ENCODE measurements at places on chromosomes 1 and 21. TPM values are rescaled to one million over a fixed set of nuclear protein-coding genes. Genes with fewer than 3 reads are reported as not detected.

The KCNK1 gene
- total RNA-seq: 7.9 TPM

DNA sequence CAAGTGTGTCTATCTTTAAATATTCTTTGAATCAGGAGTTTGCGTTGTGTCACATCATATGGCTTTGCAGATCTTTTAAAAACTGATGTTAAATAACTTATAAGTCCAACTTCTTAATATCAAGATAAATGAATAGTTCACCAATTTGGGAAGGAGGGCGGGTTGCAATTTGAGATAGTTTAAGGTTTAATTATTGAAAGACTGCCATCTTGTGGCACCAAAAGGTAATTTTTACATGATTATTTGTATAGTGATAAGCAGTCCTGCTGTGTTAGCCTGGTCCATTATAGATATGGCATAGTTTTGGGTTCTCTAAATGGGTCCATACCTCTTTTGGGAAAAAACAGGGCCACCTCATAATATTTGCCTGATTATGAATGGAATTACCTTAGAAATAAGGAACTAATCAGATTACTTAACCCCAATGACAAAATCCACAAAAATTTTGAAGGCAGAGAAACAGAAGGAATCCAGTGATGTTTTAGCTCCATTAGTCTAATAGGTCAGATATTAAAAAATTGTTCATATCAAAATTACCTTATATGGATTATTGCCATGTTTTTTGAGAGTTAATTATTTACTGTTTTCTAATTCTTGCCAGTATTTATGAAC lies 64.3 kb downstream of the PRKAA2 start:
- no peak for DNase-seq

The PTTG1IP gene
- 135 TPM for total RNA-seq

DNA sequence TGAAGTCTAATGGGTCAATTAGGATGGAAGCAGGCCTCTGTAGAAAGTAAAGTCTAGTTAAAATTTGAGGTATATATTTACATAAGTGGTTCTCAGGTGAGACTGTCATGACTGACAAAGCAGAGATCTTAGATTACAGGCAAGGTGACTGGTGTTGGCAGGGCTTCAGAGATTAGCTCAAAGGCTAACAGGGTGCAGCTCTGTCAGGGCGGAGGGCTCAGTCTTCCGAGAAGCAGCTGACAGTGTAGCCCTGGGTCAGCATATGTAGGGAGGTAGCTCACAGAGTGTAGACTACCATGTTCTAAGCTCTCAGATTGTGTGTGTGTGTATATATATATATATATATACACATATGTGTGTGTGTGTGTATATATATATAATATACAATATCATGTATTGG lies 54.7 kb downstream of the RBM11 start:
- no peak for DNase-seq

DNA sequence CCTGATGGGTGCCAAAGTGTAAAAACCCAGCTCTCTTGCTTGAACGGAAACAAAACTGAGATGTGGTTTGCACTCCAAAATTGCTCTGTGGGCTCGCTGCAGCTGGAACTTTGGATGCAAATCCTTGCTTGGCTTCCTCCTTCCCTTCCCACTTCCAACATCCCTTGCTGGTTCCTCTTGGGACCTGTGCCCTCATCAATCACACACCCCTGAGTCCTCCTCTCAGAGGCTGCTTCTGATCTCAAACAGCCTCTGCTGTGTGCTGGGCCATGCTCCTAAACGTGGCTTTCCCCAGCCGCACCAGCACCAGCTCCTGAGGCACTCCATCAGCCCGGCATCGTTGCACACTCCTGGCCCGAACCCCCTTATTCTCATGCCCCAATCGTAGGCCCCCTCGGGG lies 124.3 kb upstream of the RAB4A start:
- no peak for DNase-seq

DNA sequence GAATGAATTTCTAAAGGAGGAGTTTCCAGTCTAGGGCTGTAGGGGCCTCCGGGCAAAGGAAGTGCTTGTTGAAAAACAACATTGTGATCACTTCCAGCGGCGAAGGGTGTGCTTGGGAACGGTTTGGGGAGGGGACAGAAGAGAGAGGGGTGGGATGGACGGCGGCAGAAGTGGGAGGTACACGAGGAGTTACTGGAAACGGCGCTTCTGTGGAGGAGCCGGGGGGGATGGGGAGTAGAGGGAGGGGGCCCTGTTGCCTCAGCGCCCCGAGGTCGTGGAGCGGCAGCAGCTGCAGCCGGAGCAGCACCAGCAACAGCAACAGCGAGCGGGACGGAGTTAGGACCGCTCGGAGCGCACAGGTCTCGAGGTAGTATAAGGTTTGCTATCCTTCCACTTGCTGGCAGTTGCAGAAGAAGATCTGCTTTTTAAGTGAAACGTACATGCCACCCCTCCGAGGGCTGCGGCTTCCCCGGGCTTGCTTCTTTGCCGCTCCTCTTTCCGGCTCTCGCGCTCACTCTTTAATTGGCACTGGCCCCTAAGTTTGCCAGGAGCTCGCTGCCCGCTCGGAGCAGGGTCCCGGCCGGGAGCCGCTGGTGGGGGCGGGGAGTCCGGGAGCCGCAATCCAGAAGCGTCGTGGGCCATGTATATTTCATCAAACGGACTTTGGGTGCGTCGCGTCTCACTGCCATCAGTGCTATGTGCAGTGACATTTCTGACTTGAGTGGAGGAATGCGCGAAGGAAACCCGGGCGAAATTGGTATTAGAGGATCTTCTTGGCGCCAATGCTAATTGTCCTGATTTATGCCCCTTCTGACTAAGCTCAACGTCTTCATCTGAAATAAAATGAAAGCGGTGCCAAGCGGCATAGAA lies 771 bp upstream of the NTNG1 start:
- peak; percentile 17 for DNase-seq

DNA sequence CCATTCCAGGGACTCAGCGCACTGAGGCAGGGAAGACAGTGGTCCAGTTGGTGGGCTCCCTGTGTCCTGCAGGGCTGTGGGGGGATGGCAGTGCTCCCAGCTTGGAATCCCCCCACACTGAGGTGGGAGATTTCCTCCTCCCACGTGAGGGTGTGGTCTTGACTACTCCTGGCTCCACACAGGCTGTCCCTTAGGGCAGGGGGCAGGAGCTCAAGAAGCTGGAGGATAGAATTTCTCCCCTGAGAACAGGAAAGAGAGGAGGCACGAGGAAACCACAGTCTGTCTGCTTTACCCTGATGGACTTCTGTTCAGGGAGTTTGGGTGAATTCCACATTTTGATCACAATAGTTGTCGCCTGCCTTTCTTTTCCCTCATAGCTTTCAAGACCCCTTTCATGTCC lies 62.1 kb downstream of the CACNA1E start:
- DNase-seq: no peak

DNA sequence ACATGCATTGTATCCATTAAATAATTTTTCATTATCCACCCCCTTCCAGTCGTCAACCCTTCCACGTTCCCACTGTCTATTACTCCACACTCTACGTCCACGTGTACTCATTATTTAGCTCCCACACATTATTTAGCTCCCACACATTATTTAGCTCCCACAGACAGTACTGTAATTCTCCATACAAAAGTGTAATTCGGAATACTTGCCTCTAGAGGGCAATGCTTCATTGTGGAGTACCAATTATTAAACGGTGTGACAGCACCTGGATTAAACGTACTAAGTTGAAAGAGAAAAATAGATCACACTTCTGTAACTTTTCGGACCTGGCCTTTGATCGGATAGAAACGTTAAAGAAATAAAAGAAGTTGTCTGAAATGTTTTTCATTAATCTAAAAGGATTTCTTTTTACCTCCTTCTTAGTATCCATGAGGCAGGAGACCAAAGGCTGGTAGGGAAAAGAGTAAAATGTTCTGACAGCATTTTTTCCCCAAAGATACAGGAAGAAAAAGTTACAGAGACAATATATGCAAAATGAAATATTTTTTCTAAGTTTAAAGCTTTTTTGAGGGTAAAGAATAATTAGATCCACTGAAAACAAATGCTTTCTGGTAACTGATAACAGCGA lies 99.2 kb downstream of the LHX8 start:
- DNase-seq: no peak

DNA sequence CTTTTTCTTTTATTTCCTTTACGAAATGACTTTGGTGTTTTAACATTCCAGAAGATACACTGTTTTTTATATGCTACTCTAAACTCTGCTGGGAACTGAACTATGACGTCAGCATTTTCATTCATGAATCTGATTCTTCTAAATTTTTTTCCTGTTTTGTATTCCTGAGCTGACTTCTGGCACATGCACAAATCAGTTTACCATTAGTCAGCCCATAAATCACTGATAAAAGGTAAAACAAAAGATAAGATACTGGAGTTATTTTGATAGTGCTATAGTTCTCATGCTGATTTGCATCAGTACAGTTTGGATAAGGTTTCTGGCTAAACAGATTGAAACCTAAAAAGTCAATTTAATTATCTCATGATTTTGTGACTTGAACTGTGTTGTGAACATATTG lies 10.4 kb downstream of the CAMTA1 start:
- no peak for DNase-seq

DNA sequence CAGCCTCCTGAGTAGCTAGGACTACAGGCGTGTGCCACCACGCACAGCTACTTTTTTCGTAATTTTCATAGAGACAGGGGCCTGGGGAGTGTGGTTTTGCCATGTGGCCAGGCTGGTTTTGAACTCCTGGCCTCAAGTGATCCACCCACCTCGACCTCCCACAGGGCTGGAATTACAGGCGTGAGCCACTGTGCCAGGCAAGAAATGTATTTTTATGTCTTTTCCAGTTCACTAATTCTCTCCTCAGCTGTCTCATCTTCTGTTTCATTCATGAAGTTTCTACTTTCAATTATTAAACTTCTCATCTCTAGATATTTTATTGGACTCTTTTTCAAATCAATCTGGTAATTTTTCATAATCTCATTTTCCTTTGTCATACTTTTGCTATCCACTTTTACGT lies 72.1 kb upstream of the DISP3 start:
- DNase-seq: no peak

DNA sequence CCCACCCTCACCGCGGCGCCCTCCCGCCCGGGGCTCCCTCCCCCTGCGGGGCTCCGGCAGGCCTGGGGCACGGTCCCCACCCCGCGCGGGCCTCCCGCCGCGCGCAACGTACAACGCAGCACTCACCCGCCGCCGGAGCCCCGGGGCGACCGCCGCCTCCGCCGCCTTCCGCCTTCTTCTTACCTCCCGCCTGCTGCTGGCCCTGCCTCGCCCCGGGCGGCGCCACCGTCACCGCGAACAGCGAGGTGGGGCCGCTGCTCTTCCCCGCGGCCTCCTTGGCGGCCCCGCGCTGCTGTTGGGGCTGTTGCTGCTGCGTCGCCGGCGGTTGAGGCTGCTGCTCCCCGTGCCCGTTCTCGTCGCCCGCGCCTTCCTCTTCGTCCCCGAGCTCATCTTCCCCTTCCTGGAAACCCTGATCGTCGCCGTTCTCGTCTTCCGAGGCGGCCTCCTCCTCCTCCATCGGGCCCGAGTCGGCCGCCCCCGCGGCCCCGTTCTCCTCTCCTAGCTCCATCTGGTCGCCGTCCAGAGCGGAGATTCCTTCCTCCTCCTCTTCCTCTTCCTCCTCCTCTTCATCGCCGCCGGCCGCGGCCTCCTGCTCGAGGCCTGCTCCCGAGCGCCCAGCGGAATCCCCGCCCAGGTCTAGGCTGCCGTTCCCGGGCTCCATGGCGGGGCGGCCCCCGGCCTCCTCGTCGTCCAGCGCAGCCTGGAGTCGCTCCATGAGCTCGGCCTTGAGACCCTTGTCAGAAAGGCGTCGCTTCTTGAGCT lies 671 bp downstream of the HNRNPU start:
- peak; percentile 73 for DNase-seq

DNA sequence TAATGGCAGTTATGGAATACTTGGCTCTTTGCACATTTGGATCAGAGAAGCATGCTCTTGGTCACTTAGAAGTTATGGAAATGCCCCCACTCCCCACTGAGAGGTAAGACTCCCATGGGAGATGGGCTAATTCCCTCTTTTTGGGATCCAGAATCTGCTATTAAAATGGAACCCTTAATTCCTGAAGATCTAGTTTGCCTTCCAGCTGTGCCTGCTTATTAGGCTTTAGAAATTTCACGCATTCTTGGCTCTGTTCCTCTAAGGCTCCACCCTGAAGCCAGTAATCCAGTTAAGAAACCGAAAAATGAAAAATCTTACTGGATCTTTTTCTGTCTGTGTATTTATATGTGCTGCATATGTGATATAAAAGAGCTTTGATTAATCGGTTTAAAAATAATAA lies 76.7 kb downstream of the USH2A start:
- no peak for DNase-seq

The FCRL3 gene
- 0.08 TPM for total RNA-seq

- no peak for DNase-seq
Measured at GRCh38 chr1:116133696-116134475, 22.7 kb downstream of the MAB21L3 start.

The NPL gene
- 4.2 TPM for total RNA-seq

DNA sequence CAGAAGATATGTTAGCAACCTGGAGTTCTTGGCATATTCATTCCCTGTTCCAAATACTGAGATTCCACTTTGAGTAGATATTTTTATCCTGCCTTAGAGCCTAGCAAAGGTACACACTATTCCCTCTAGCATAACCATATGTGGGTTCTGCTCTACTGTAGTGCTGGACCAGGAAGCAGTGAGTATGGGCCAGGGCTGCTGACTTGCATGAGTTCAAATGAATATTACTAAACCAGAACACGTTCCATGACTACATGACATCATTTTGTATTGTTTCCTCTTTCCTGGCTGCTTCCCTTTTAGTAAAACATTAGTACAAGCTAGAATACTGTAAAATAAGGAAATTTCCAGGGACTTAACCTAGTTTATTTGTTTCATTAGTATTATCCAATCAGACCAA lies 41.1 kb downstream of the TNFSF18 start:
- no peak for DNase-seq

The TTC22 gene
- 0.13 TPM for total RNA-seq

DNA sequence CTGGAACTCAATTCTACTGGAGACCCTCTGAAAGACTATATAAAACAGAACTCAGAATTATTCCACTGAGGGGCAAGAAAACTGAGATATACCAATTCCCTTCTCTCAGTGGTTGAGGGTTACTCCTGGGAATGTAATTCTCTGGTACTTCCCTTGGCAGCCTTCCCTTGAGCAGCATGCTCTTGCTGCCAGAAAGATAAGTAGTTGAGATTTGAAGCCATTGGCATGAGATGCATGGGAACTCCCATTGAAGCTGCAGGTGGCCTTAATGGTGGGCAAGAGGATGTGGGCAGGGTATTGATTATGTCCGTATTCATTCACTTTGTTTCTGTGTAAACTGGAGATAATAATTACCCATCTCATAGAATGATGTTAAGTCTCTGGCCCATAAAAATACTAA lies 28.6 kb upstream of the C1orf185 start:
- no peak for DNase-seq

The C1orf94 gene
- total RNA-seq: not detected

The FCGR2B gene
- 5.9 TPM for total RNA-seq

DNA sequence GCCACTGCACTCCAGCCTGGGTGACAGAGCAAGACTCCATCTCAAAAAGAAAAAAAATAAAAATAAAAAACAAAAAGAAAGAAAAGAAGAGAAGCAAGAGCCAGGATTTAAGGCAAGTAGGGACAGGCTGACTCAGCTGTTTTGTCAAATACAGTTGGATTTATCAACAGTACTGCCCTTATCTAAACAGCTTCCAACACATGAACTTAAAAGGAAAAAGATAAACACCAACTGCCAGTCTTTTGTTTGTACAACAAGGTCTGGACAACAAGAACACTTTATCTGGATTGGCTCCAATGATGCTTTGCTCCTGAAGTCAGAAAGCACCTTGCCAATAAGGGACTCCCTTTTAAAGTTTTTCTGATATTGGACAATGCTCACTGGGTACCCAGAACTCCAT lies 886.0 kb downstream of the ADGRL2 start:
- DNase-seq: no peak

- DNase-seq: no peak
Measured at GRCh38 chr1:99674115-99675064, 28.5 kb downstream of the PALMD start.

- no peak for DNase-seq
Measured at GRCh38 chr1:14321422-14321821, 277.1 kb upstream of the KAZN start.

All from ovary (tissue), 10 donors.